ENCODE measurements at places on chromosomes 6 and 20.

GRCh38 chr6:98924647-98925046 lies 23.1 kb downstream of the FBXL4 start:
- DNase-seq: no peak

GRCh38 chr6:90222724-90223198 lies 73.9 kb downstream of the BACH2 start:
- DNase-seq: no peak

GRCh38 chr6:127201321-127201720 lies 65.3 kb upstream of the RNF146 start:
- no peak for DNase-seq

- DNase-seq: no peak
Observed at GRCh38 chr20:53866794-53867740, 203.3 kb downstream of the BCAS1 start.

DNA sequence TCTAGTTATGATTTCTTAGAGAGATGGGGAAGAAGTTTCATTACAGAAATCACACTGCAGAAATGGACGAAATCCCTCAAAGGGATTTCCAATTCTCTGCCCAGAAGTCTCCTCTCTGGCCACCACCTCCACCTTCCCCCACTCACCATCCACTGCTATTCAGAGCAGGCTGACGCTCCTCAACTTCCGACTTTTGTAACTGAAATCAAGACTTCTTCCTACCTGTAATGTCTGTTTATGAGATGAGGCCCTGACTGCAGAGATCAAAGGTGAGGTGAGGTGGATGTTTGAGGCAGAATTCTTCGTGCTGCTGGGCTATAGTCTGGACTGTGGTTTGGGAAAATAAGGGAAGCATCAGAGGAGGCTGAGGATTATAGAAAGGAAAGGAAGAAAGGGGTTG lies 385.2 kb upstream of the ARID1B start:
- DNase-seq: no peak

GRCh38 chr6:7624796-7625710 lies 35.1 kb downstream of the SNRNP48 start:
- DNase-seq: no peak

GRCh38 chr6:37381579-37381978 lies 27.8 kb downstream of the RNF8 start:
- peak; percentile 44 for DNase-seq

- no peak for DNase-seq
Observed at GRCh38 chr20:17822540-17823408, 123.0 kb downstream of the BANF2 start.

DNA sequence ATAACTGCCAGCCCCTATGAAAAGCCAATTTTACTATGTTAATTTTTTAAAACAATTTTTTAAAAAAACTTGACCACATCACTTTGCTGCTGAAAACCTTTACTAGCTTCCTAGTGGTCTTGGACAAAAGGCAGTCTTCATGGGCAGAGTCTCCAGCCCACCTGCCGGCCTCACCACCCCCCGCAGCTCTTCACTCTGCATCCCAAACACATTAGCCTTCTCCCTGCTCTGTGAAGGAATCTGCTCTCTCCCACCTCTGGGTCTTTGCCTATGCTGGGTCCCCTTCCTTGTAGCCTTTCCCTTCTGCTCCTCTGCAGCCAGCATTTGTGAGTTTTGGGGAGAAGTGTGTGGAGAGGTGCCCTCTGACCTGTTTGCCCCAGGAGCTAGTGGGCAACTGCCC lies 170.7 kb upstream of the MLN start:
- no peak for DNase-seq

DNA sequence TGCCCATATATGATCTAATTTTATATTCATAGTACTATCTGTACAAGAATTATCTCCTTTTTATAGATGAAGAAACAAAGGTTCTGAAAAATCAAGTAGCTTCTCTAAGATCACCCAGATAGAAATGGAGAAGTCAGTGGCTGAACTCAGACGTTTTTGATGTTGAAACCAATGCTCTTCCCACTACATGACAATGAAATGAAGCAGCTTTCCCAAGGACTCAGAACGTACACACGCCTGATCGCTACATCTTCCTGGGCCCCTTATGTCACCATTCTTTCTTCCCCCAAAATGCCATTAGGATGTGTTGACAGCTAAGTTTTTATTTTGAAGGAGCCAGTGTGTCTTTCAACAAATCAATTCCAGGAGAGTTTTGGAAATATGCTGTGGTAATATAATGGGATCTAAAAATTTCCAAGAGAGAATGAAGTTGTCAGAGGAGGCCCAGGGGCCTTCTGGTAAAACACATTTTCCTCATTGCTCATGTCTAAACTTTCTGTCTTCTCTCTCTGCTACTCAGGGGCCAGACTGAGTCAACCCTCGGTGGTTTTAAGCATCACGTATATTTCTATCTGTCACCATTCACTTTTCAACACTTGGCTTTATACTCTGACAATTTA lies 98.1 kb upstream of the COL21A1 start:
- DNase-seq: no peak

- no peak for DNase-seq
Observed at GRCh38 chr6:129510950-129511349, 199.0 kb downstream of the ARHGAP18 start.

GRCh38 chr20:51735728-51736600 lies 32.2 kb downstream of the ATP9A start:
- DNase-seq: no peak

GRCh38 chr6:169839898-169840631 lies 88.6 kb downstream of the ERMARD start:
- no peak for DNase-seq

- DNase-seq: no peak
Observed at GRCh38 chr20:59866338-59866737, 67.1 kb downstream of the SYCP2 start.

DNA sequence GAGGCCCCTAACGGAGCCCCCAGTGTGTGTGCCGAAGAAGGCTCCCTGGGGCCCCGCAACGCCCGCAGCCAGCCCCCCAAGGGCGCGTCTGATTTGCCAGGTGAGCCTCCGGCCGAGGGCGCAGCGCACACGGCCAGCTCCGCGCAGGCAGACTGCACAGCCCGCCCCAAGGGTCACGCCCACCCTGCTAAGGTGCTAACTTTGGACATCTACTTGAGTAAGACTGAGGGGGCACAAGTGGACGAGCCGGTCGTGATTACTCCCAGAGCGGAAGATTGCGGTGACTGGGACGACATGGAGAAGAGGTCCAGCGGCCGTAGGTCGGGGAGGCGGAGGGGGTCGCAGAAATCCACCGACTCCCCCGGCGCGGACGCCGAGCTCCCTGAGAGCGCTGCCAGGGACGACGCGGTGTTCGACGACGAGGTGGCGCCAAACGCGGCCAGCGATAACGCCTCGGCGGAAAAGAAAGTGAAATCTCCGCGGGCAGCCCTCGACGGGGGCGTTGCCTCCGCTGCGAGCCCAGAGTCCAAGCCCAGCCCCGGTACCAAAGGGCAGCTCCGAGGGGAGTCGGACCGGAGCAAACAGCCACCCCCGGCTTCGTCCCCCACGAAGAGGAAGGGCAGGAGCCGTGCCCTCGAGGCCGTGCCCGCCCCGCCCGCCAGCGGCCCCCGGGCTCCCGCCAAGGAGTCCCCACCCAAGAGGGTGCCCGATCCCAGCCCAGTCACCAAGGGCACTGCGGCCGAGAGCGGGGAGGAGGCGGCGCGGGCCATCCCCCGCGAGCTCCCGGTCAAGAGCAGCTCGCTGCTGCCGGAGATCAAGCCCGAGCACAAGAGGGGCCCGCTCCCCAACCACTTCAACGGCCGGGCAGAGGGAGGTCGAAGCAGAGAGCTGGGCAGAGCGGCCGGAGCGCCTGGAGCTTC lies 117.0 kb downstream of the RTN4IP1 start:
- DNase-seq: peak; percentile 76

GRCh38 chr6:164106345-164106769 lies 691.8 kb downstream of the QKI start:
- no peak for DNase-seq

DNA sequence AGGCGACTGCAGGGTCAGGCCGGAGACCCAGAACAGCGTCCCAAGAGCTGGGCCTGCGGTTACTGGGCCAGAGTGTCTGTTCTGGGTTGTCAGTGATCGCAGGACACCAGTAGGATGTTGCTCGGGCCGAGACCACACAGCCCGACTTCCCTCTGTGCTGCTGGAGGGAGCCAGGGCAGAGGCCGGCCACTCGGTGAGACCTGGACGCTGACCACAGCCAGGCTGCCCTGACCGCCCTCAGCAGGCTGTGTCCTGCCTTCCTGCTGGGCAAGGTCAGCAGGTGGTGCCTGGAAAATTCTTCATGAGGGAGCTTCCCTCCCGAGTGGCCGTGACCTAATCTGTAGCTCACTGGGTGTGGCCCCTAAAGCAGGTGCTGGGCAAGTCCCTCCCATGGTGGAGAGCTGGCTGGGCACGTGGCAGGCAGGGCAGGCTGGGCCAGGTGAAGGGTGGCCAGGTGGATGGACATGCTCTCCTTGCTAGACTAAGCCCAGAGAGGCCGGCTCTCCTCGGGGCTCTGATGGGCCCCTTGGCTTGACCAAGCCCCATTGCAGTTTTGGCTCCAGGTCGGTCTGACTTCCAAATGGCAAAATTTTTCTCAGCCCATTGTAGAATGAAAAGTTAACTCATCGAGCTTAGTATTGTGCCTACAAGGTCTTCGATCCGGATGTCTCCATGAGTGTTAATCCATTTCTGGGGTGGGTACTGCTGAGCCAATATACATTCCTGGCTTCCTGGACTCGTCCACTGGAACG lies 1.9 kb downstream of the SLCO4A1 start:
- no peak for DNase-seq

- DNase-seq: no peak
Observed at GRCh38 chr6:7542065-7542873, 798 bp downstream of the DSP start.

DNA sequence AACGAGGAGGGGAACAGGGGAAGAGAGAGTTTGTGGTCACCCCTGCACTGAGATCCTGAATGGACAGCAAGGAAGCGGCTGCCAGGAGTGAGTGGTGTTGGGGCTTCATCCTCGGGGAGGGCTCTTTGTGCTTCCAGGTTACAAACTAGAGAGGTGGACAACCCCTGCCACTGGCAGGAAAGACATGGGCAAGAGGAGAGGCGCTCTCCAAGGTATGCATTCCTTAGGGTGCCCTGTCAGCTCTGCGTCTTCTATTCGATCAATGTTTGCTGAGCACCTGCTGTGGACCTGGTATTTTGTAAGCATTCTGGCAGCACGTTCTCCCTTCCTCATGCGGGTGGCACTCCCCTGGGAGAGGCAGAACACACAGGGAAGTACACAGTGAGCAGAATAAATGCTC lies 93.6 kb downstream of the CDH4 start:
- no peak for DNase-seq

- no peak for DNase-seq
Observed at GRCh38 chr6:157600807-157601206, 219.8 kb downstream of the ZDHHC14 start.

DNA sequence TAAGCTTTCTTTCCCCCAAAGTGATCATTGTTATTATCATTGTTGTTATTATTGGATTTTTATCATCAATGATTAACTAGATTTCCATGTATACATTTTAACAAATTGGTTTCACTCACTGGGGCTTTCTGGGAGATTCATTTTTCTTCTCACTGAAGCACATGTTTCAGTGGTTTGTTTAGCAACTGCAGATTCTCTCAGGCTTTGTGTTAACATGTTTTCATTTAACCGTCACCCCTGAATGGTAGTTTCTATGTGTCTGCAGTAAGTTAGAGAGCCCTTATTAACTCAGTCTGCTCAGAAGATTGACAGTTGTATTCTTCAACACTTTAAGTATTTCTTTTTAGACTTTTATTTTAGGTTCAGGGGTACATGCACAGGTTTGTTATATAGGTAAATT lies 12.4 kb downstream of the ZKSCAN4 start:
- DNase-seq: no peak

DNA sequence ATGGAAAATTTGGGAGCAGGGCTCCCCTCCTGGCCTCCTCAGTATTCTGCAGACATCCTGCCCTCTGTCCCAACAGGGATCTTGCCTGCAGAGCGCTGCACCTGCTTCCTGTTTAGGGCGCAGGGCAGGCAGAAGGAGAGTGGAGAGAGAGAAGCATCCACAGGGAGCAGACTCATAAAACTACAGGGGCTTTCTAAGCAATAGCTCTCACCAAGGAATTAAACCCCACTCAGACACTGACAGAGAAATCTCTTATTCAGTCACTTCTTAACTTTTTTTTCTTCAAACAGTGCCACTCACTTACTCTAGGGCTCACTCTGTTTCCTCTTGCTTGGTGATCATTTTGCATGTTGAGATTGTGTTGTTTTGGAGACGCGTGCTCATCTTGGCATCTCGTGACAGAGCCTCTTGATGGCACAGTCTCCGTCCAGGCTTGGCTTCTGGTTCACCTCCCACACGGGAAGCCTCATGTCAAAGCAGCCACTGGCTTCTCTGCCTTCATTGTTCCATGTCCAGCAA lies 153.1 kb upstream of the INSM1 start:
- no peak for DNase-seq

DNA sequence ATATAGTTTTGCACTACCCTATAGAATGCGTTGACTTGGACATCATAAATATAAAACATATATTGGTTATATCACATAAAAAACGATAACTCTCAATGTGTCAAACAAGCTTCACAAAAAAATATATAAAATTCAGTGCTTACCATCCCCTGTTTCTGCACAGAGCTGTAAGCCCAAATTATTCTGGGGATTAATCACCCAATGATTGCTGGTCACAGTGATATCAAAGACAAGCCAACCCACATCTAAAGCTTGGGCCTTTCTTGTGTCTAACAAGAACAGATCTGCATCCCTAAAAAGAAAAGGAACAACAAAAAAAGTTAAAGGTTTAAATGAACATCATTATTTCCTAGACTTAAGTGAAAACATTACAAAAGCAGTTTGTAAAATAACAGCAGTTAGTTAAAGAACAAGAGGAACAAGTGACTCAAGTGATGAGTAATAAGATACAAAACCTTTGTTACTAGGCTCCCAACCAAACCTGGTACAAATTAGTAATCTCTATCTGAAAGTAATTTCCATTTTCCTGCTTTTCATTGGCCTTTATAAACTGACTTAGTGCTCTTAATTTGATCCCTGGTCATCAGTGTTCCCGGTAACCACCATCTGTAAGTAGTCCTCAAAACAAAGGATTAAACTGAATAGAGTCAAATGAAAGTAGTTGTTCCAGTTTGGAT lies 81.1 kb downstream of the BMP5 start:
- no peak for DNase-seq

DNA sequence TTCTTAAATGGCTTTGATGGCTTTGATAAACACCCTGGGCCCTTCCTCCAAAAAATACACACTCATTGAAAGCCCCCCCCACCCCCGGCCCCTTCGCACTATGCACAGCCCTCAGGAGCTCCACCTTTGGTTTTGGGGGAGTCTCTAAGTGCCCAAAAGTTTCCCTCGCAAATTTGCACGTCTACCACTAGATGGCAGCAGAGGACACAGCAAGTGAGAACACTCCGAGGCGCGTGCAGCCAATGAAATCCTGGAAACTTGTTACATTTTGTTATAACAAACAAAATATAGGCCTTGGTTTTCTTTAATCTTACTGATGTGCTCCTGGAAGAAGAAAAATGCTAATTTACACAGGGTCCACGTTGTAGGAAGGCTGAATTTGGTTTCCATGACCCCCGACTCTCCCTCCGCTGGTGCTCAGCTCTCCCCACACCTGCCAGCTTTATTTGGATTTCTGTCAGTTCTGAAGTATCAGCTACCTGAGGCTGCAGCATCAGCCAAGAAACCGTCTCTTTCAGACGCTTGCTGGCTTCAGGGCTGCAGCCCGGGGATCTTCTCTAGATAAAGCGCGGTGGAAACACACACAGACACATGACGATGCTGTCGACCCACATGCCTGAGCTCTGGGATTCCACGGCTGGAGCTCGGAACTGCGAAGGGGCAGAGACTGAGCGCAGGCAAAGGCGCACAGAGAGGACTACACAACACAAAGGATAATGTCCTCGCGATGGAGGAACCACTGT lies 148.3 kb upstream of the RPS6KA2 start:
- peak; percentile 76 for DNase-seq

Data from naive thymus-derived CD8-positive, alpha-beta T cell (primary cell).